Left ventricle myocardium inferior (tissue), 1 donor: ENCODE measurements at places on chromosomes 7 and 10. TPM values are rescaled to one million over a fixed set of nuclear protein-coding genes. Genes with fewer than 3 reads are reported as not detected.

DNA sequence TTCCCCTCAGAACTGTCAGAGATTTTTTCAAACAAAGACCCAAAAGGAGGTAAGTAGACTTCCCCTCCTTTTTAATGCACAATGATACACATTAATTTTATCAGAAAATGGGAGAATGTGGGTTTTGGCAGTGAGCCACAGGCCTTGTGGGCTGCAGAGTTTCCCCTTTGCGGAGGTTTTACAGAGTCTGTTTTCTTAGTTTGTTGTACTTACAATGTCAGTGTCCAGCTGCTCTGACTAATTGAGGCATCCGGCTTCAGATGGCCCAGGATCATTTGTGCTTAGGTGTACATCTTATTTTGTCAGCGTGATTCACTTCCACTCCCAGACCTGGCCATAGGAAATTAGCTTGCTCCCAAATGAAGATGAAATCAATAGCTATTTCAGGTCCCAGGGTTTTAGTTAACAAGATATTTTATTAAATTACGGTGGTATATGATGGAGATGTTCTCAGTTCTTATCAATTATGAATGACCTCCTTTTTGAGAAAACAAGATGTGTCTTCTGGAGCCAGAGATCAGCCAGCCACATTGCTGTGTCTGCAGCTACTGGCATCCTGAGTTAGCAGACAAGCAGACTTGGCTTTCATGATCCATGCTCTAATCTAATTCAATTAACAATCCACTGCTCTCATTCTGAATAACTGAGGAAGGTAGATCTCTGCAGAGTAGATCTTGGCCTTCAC, 1086.6 kb upstream of the SORCS1 start:
- no peak for DNase-seq

GRCh38 chr7:43787771-43788170, 29.3 kb downstream of the BLVRA start:
- no peak for DNase-seq

The OR2A12 gene
- total RNA-seq: not detected

- DNase-seq: no peak
These were observed 3.2 kb downstream of the PSMA2 start for GRCh38 chr7:42928754-42929153.

- no peak for DNase-seq
These were observed 206.6 kb downstream of the LSM5 start for GRCh38 chr7:32283546-32283945.

DNA sequence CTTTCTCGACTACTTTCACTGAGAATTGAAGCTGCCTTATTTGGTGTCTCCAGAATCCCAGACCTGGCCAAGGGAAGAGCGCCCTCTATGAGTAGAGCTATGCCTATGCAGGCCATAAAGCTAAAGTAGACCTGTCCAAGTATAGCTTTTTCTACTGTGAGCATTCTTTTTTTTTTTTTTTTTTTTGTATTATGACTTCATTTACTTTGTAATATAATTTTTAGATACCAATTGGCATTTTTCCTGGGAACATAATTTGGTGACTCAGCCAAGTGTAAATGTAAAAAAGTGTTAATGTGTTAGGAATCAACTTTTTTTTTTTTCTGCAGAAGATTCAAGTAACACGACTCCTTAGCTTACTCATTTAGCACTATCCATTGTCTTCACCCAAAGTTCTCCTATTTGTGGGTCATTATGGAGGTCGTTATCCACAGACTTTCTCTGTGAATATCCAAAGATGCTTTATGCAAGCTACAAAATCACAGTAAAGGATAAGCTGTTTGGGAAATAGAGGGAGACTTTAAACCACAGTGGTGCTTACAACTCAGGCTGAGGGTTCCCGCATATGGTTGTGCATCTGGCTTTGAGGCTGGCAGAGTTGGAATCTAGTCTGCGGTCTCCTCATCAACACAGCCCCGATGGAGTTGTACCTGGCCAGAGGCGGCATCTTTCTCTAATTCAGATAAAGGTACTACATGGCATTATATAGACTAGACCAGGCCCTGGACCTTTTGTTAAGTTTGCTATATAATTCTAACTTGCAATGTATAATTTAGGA, 1040.2 kb upstream of the SORCS1 start:
- DNase-seq: no peak

DNA sequence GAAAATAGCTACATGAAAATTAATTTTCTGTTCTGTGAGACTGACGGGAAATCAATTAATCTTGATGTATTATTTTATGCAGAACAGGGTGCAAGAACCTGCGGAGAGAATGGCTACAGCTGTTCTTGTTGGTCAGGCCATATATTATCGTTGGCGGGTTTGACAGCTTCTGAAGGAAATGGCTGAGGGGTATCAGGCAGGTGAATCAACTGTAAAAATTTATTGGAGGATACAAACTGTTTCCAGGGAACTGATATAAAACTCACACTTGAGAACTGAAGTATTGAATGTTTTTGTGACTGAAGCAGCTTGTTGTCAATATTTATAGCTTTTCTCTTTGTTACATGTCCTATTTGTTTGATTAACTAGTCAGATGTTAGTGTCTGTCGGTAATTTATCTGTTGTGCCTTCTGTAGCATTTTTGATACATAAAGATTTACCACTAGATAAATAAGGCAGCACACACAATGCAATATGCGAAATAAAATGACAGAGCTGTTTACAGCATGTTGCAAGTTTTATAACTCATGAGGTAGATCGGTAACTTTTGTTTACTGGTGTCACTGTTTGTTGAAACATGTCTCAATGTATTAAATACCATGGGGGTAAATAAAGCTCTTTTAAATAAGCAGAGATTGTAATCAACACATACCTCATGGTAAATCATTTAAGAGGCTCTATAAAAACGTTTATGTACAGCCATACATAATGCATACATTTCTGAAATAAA, 308.2 kb downstream of the LRMDA start:
- DNase-seq: no peak

DNA sequence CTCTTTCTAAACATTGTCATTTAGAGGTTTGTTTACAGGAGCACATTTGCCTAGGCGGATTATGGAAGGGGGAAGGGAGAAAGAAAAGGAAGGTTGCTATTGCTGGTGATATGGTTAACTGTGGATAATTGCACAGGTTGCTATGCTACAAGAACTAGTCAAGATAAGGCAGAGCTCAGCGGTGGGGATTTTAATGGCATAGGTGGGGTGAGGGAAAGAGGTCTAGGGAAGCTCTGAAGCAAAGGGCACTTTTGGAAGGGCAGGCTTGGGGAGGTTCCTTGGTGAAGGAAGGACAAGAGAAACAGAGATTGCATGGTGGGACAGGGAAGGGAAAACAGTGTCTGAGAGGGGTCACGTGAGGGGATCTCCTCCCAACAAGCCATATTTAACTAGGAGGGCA, 19.5 kb downstream of the HYAL4 start:
- DNase-seq: no peak

The IDI2 gene
- 0.33 TPM for total RNA-seq

DNA sequence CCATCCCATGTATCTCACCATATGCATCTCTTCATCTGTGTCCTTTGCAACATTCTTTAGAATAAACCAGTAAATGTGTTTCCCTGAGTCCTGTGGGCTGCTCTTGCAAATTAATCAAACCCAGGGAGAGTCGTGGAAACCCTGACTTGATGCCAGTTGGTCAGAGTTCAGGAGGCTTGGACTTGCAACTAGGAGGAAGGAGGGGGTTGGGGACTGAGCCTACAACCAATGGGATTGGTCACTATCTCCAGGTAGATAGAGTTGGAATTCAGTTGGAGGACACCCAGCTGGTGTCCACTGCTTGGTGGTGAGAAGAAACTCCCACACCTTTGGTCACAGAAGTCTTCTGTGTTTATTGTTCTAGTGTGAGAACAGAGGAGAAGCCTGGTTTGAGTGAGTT, 38.3 kb upstream of the PRKCQ start:
- no peak for DNase-seq

DNA sequence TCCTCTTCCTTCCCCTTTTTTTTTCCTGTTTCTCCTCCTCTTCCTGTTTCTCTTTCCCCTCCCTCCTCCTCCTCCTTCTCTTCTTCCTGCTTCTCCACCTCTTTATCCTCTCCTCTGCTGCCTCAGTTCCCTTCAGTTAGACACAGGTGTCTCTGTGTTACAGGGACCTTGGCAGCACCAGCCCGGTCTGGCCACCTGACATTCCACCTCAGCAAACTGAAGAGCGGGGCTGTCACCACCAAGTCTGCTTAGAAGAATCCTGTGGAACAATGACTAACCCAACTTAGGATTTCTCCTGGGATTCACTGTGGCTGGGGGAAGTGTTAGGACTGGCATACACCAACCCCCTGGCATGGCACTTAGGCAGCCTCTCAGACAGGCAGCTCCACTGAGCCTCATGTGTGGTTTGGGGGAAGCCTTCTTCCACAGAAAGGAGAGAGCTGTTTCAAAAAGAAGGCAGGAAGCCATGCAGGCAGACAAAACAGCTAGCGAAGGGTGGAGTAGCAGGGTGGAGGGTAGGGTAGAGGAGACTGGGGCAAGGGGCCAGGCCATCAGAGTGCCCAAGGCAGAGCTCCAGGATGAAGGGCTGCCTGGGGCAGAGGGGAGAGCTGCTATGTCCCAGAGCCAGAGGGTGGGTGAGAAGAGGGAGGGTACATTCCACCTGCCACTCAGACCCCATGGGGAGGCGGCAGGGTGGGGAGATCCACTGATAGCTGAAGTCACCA, 13.2 kb upstream of the GDF10 start:
- no peak for DNase-seq
